ENCODE measurements at places on chromosomes 16 and 17.

DNA sequence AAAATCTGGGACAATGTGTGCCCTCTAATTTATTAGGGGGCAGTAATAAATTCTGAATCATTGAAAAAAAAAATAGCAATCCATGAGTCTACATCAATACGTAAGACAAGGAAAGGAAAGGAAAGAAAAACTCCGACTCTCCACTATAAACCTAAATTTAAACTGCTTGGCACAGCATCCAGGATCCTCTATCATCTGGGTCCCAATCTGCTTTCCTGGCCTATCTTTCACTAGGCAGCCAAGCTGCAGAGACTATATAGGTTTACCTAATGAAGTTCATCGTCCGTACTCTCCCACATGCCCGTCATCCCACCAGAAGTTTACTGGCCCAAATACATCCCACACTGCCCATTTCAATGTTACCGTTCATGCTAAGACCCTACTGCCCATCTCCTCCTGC, 179.2 kb downstream of the PARN start:
- no peak for DNase-seq

DNA sequence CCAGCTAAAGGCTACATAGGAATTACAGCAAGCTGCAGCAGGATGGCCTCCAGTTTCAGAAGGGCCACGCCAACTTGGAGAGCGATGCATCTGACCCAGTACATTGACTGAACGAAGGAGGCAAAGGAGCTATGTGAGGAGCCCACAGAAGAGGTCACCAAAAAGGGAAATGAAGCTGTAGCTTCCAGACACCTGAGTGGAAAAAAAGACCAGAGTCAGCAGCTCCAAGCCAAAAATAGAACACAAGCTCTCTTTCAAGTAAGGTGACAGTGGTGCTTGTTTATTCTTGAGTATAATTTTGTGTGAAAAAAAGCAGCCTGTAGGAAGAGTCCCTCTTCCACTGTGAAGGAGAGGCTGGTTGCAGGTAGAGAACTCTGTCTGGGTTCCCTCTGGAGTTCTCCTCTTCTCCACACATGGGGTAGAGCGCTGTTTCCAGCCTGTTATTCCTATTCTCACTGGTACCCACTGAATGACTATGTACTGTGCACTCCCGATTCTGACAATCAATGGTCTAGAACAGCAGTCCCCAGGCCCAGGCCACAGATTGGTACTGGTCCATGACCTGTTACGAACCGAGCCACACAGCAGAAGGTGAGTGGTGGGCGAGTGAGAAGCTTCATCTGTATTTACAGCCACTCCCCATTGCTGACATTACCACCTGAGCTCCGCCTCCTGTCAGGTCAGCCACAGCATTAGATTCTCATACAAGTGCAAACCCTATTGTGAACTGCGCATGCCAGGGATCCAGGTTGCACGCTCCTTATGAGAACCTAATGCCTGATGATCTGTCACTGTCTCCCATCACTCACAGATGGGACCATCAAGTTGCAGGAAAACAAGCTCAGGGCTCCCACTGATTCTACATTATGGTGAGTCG, 15.1 kb downstream of the CCL4 start:
- DNase-seq = no peak

- no peak for DNase-seq
Observed at GRCh38 chr17:65942592-65942991, 249.3 kb downstream of the CEP112 start.

DNA sequence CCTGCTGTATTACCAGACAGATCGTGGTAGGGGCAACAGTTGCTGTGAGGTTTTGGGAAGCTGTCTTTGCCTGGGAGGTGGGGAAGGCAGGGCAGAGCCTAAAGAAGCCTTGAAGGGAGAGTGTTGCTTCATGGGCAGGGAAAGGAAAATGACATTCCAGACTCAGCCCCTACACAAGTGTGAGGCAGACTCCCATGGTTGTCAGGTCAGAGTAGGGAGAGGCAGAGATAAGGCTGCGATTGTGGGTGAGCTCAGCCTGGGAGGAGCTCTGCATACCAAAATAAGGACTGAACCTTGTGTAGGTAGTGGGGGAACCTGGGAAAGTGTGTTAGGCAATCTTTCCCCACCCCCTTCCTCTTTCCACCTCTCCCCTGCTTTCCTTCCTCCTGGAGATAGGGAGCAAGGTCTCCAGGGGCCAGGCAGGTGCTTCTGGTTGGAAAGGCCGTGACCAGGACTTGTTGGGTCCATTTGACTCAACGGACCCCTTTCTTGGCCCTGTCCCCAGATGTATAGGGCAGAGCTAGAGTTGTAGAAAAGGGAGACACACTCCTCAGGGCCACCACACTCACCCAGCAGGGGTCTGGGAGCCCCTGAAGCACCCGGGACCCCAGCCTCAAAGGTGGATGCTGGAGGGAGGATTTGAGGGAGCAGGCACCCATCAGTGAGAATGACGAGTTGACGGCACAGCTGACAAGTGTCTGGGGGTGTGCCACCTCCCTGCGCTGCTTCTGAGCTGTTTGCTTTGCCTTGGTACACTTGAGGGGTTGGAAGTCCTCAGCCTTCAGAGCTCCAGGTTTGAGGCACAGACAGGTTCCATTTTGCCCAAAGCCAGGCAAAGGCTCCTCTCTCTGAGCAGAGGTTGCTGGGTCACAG, 18.5 kb upstream of the TOB1 start:
- peak; percentile 76 for DNase-seq

- peak; percentile 35 for DNase-seq
Observed at GRCh38 chr17:46984341-46984740, 5.3 kb upstream of the RPRML start.

- no peak for DNase-seq
Observed at GRCh38 chr17:9038380-9038779, 17.1 kb downstream of the NTN1 start.

DNA sequence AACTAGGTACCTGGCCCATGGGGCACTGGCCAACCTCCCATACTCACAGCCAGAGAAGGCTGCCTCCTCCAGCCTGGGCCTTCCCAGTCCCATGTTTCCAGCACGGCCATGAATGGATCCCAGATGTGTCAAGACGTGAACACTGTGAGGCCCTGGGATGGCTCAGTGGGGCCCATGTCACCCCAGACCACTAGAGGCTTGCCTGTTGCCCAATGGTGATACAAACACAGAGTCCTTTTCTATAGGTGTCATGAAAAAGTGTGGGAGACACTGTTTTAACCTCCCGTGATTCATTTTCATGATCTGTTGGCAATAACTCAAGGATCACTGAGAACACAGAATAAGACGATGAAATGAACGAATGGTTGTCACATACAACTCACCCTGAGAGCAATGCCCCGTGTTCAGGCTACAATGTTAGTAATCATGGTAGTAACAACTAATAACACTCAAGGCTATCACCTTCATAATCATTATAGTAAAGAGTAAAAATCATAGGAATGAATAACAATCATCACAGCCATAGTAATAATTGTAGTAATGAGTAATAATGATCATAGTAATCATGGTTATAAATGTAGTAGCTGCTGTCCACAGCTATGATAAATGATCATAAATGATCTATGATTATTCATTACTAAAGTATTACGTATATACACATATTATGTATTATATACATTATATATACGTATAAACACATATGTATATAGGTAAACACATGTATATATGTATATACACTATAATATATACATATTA, 64.0 kb downstream of the DYNLRB2 start:
- peak; percentile 13 for DNase-seq

DNA sequence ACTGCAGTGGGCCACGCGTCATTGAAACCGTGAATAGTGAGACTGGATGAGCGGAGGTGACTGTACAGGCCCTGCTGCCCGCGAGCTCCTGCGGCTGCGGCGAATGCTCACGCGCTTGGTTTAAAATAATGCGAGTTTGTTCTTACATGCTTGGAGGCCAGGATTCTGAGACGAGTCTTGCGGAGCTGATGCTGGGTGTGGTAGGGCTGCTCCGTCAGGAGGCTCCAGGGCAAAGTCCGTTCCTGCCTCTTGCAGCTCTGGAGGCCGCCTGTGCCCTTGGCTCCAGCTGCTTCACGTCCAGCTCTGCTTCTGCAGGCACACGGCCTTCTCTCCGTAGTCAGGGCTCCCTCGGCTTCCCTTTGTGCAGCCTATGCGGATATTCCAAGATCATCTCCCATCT, 9.5 kb downstream of the ACSF3 start:
- peak; percentile 87 for DNase-seq

- DNase-seq = no peak
Observed at GRCh38 chr17:30957741-30958140, 13.1 kb upstream of the RNF135 start.

GRCh38 chr16:27778926-27779570, 229.1 kb downstream of the KATNIP start:
- DNase-seq = no peak

- DNase-seq = peak; percentile 12
Observed at GRCh38 chr17:77345260-77345910, 204.6 kb downstream of the SEC14L1 start.

DNA sequence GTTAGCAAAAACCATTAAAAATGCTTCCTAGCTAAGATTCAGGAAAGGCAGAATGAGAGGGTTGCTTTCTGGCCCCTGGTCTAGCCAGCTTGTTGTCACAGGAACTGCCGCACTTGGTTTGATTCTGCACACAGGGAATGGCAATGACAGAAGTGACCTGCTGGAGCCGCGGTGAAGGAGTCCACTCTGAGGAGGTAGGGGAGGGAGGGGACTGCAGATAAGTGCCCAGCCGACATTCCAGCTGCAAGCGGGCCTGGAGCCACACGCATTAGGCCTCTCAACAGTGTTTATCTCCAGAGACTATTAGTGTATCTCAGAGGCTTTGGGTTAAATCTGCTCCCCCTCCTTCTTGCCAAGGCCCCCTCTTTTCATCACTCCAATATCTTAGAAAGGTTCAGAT, 38.6 kb downstream of the CDRT15 start:
- no peak for DNase-seq

GRCh38 chr17:79563237-79564013, 47.4 kb downstream of the RBFOX3 start:
- no peak for DNase-seq

DNA sequence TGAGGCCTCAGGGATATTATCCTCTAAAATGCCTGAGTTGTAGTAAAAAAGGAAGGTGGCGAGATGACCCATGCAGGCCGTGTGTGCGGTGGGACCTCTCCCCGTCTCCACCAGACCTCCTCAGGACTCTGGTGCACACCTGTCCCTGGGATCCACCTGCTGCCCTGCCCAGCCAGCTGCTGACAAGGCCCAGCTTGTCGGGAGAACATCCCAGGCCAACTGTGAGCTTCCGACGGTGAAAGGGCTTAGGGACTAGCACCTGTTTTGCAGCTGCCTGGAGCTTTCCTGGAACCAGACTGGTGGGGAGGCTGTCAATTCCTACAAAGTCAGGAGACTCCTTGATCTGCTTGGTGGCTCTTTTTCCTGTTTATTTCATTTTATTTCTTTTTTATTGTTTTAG, 11.6 kb downstream of the IL34 start:
- DNase-seq = no peak

DNA sequence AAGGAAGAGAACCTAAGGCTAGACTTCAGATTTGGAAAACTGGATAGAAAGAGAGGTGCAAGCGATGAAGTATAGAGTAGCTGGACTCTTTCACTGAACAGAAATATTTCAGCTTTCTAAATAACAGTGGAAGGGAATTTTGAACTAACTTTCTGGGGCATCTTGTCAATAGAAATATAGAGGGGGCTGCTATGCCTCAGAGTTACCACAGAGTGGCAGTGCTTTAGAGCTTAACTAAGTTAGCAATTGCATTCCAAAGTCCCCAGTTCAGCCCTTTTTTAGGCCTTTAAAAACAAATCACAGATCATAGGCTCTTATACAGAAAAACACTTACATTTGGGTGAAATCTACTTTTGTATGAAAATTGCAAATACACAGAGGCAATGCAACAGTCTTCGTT, 154.2 kb upstream of the CDH8 start:
- DNase-seq = no peak

DNA sequence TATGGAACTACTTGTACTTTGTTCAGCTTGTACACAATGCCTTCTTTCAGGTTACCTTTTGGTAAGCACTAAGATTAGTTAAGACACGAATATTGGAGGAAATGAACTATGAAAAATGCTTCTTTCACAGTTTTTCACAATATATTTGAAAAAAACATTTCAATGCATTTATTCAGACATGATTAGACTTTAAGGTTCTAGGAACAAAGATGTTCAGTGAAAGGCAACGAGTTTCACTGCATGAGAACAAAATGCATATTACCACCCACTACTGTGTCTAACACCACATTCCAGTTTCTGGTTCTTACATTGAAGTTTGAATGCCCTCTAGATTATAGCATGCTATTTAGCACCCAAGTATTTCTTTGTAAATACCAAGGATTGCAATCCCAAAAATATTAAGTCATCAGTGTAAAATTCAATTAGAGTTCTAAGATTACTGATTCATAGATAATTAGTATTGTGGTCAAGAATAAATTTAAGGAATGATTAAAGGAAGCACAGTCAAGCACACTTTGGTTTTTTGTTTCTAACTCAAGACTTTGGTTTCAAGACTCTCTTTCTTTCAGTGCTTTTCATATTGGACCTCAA, 261.7 kb downstream of the CEP112 start:
- no peak for DNase-seq

GRCh38 chr17:77328823-77329740, 188.3 kb downstream of the SEC14L1 start:
- peak; percentile 26 for DNase-seq

DNA sequence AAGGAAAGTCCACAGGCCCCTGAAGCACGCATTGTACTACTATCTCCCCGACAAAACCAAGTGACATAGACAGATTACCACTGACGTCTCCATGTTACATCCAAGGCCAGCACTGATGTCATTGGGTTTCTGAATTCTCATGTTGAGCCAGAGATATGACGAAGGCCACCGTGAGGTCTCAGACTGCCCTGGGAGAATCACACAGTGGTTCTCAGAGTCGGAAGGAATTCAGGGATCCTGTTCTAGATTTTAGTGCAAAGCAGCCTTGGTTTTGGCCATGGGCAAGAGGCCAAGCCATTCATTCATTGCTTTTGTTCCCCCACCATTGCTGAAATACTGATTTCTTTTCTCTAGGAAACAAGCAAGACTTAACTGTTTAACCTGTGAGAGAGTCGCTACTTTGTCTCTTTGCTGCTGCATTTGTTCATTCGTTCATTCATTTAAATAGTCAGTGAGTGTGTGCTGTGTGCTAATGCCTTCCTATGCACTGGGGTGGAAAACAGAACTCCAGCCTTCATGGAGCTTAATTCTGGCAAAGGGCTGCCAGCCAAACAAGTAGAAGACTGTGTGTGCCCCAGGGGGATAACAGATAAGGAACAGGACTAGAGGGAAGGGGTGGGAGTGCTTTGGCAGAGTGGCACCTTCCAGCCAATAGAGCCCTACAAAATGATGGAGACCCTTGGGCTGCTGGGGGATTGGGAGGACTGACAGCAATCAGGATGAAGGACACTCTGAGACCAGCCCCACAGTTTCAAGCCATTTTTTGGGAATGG, 222.3 kb downstream of the MSI2 start:
- no peak for DNase-seq

- DNase-seq = no peak
Observed at GRCh38 chr17:80124351-80124981, 22.5 kb downstream of the EIF4A3 start.

- DNase-seq = peak; percentile 66
Observed at GRCh38 chr16:80260906-80261311, 279.9 kb upstream of the DYNLRB2 start.
